Activated naive CD8-positive, alpha-beta T cell treated with anti-CD3 and anti-CD28 coated beads, Interleukin-2, amount 50 U/mL, for 16 hours (primary cell): ENCODE measurements at places on chromosomes 6 and 20.

- DNase-seq = peak; percentile 22
Measured at GRCh38 chr20:2751878-2752566, 48.4 kb downstream of the CPXM1 start.

DNA sequence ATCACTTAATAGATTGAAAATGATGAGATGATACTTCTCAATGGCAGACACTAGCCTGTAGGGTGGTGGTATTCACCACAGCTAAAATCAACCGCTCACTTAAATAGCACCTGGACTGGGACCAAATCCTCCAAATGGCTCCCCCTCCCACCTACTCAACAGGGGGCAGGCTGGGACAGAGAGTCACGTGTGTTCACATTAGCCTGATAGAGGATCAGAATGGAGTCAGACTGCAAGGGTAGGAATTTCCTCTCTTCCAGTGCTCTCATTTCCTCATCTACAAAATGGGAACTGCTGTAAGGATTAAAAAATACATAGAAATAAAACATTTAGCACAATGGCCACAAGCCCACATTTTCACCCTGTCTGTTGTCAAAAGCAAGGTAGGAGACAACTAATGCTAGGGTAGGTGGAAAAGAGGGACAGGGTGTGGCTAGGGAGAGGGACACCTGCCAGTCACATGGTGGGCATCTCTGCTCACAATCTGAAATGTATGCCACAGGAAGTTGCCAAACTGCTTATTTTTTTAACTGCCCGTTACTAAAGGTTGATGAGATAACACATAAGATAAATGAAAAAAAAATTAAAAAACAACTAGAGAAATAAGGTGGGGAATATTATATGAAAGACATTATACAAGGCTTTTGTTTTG lies 55.3 kb downstream of the BACH2 start:
- DNase-seq = no peak

GRCh38 chr6:56370127-56370540 lies 122.8 kb upstream of the COL21A1 start:
- DNase-seq = no peak

DNA sequence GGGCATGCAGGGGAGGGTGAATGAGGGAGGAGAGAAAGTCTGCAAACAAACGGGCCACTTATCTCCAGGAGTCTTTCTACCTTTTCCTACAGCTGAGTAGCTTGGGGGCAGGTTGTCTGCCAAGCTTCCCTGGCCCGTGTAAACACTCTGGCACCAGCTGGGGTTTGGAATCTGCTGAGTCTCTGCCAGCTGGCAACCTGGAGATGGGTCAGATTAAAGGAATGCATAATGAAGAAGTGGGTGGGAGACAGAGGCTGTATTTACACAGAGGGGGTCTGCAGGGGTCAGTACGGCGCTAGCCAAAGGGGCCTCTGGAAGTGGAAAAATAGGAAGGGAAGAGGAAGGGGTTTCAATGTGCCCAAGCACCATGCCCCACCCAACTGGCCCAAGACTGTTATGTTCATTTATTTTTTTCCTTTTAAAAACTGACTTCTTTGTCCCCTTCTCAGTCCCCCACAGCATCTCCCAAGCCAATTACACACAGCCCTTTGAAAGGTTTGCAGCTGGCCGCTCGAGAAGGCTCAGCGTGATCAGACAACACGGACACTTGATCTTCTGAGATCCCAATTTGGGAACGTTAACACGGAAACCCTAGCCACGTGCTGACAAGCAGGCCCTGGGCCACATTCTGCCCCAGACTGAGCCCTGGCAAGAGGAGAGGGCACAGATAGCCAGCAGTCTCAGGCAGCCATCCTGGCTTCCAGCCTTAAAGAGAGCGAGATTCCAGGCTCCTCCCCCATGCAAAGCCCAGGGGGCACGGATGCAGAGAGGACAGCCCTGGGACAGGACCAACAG lies 25.2 kb downstream of the TRAM2 start:
- DNase-seq = no peak

GRCh38 chr6:14880052-14880451 lies 365.8 kb upstream of the JARID2 start:
- no peak for DNase-seq

GRCh38 chr6:148175550-148176188 lies 167.0 kb upstream of the SASH1 start:
- no peak for DNase-seq

DNA sequence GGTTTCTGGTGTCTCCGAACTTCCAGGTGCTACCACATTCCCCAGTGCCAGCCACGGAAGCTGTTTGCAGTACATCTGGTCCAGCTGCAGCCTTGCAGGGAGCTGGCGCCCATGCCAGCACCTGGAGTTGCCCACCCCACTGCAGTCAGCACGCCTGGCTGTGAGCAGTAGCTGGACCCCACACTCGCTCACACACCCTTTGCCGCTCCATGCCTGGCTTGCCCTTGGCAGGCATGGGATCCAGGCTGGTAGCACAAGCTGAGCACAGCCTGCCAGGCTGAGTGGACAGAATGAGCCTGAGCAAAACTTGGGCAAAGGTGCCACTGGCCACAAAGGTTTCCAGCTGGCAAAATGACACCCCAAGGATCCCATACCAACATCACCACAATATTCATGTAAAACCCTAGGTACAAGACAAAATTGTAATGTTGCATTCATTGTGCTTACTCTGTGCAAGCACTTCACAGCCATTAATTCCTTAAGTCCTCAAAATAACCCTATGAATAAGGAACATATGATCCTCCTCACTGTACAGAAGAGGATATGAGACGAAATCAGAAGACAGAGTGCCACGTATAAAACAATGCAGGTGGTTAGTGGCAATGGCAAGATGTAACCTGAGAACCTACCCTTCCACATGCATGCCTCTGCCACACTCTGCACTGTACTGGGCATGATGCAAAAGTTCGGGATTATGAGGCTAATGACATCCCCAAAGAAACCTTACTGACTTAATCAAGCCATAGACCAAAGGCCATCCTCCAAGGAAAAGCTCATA lies 18.3 kb downstream of the KIF16B start:
- no peak for DNase-seq

- no peak for DNase-seq
Measured at GRCh38 chr6:163814494-163815364, 400.2 kb downstream of the QKI start.

DNA sequence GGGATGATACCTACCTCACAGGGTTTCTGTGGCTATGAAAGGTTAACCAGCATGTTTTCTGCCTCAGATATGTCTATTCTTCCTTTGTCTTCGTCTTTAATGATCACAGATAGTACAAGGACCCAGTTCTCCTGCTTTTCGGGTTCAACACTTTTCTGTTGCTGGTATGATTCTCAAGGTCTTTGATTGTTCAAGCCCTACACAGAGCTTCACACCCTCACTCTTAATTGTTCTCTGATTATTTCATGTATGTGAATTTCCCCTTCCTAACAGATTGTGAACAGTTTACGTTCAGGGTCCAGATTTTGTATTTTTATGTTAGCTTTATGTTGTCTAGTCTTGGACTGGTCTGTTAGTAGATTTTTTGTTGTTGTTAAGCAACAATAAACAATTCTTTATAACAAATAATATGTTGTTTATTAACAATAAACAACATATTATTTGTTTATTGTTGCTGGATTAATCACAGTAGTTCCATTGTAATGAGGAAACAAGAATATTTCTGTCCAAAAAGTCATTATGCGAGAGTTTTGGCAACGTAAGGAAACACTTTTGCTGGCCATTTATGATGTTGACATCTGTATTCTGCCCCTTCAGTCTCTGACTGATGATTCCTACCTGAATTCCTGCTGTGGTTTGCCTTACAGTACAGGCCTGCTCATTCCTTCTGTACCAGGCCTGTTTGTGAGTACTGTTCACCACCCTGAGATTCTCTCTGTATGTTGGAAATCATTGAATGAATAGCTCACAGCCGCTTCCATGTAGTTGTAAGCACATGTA lies 27.2 kb upstream of the TULP4 start:
- no peak for DNase-seq

DNA sequence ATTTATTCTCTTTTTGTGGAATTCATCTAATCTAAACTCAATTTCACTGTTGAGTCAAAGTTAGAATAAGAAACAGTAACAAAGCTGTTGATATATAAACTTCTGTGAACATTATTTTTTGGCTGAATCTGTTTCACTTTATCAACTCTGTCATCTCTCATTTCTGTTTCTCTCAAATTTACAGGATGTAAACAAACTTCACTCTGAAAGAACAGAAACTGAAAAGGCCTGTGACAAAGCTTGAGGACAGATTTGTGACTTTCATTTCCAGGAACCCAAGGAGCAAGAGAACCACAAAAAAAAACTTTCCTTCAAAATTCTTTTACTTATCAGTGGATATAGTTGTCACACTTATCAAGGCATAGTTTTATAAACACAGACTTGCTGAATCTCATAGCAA lies 447.9 kb upstream of the OPRM1 start:
- DNase-seq = no peak

DNA sequence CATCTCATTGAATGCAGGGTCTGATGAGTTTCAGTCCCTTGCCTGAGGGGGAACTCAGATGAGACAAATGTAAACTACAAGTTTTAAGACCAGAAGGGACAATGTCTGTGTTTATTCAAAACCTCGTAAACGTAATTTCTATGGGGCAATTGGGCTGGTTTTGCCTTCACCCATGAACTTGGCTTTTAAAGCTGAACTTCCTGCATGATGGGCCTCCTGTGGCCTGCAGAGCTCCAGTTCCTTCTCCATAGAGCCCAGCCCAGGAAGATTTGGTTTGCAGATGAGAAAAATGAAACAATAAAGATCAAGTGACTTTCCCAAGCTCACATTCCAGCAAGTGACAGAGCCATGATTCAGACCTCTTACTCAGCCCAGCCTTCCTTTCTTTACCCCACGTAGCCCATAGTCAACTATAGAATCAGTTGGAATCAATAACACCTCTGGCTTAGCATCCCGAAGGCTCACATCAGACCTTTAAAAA lies 612.3 kb downstream of the UTRN start:
- DNase-seq = no peak

DNA sequence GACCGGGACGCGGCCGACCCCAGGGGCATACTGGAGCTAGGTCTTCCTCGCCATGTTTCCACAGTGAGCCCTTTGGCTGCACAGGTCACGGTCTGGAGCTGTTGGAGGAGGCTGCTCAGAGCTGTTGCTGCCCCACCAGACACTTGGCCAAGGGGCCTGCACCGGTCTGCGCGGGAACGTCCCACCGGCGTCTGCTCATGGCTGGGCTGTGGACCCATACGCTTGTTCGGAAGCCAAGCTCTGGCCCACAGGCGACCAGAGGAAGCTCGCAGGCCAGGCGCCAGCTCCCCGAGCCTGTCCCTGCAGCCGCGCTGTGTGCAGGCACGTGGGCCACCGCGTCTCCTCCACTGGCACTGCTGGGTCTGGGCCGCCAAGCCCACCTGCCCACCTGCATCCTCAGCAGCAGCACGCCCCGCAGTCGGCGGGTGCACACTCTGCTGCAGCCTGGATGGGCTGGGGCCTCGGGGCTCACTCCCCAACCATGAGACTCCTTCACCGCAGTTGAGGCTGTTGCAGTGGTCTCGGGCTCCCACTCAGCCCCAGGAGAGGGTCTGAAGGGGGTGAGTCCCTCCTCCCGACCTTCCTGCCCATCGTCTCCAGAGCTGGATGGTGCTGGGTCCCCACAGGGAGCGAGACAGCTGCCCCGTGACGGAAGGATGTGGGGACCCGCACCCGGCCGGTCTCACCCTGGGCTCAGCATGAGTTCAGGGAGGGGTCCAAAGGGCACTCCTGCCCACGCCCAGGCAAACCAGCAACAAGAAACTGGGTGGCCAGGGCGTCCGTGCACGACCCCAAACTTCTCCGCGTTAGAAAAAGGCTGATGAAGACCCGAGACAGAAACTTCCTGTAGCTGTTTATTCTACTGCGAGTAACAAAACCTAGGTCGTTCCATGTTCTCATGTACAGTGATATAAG lies 15.5 kb upstream of the TCFL5 start:
- no peak for DNase-seq

DNA sequence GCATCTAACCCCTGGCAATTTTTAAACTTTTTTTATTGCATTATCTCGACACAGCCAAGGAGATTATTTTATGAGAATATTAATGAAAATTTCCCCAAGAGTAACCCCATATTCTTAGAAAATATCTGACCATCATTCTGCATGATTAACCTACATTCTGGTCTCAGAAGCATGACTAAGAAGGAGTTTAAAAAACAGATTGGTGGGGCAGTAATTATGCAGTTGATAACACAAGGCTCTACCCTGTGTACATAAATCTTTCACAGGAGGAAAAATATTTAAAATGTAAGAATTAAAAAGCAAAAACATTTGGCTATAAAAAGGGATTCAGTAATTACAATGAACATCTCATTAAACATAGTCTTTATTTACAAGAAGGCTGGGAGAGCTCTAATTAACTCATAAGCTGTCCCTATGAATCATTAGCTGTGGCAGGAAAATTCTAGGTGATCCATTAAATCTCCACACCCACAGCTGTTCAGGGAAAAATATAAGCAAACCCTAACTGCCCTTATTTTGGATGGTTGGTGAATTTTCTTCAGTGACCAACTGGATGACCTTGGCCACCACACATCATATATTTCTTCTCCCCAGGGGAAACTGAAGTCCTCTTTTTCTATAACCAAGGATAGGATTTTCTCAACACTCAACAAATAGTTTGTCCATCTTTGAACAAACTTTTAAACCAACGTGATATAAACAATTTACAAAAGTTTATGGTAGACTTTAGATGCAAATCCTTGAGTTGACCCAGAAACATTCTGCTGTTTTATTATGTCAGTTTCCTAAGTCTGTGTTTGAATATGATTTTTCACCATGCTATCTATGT lies 59.5 kb downstream of the PDE7B start:
- DNase-seq = no peak

DNA sequence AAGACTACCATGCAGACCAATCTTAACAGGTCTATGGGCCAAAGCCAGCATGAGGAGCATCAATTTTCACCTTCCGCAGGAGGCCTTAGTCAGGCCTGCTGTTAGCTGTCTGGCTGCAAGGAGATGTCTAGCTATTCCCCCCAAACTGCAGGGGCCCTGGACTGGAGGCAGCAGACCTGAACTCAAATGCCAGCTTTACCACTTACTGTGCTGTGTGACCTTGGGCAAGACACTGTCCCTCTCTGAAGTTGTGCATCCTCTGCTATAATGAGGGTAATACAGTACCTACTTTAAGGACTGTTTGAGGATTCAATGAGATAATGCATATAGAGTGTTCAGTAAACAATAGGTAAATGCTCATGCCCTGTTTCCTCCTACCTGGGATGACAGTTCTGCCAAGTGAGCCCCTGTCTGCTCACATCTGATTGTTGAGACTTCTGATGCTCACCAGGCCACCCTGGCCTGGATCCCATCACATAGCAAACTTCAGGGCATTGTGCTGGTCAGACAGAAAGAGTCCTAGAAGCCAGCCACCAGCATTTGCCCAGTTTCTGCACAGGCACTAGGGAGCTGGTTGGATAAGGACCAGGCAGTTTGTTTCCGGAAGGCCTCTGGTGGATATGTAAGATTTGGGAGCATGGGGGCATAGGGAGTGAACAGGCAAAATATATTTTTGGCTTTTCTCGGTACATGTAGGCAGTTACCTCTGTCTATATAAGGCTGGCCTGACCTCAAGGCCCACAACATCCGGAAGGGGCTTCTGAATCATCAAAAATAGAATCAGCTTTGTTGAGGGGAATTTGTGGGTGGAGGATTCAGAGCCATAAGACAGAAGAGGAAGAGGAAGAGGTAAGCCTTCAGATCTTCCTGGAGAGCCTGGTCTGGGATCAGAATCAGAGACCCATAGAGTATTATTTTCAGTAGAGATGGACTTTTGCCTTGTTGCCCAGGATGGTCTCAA lies 2.3 kb upstream of the OCSTAMP start:
- no peak for DNase-seq
